Thyroid gland (tissue), 4 donors: ENCODE measurements at places on chromosomes 6 and 20.

- no peak for DNase-seq
Observed at GRCh38 chr20:24633026-24633425, 163.6 kb downstream of the SYNDIG1 start.

DNA sequence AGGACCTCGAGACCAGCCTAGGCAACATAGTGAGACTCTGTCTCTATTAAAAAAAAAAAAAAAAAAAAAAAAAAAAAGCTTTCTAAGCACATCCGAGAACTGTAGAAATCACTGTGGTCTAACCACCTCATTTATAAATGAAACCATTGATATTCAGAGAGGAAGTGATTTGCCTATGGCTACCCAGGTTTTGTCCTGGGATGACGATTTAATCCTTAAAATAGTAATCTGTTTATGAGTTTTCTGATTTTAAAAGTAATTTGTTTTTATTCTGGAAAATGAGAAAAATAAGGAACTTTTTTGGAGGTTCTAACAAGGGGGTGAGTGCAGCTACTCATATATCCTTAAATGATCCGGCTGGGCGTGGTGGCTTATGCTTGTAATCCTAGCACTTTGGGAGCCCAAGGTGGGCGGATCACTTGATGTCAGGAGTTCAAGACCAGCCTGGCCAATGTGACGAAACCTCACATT is 6.5 kb upstream of the BTN3A2 start:
- no peak for DNase-seq

GRCh38 chr6:144340541-144341371 is 55.6 kb downstream of the UTRN start:
- no peak for DNase-seq

- DNase-seq = no peak
Observed at GRCh38 chr6:161446296-161446925, 172.6 kb upstream of the AGPAT4 start.

DNA sequence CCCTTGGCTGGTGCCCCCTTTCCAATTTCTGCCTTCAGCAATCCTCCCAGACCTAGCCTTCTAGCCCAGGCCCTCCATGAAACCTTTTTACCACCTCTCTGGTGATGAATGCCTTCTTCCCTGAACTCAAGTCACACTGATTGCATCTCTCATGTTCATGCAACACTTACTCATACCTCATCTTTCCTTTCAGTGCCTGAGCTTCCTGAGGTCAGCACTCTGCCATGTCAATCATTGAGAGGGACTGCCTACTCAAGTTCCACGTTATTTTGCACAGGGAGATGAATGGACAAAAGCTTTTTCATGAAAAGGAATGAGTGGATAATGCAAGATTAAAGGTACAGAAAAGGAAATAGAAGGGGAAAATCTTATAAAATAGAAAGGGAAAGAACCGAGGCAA is 60.1 kb upstream of the PLEKHG1 start:
- no peak for DNase-seq

GRCh38 chr20:48231253-48231930 is 446.1 kb upstream of the SULF2 start:
- no peak for DNase-seq

GRCh38 chr20:32804022-32804715 is 15.6 kb upstream of the MAPRE1 start:
- DNase-seq = no peak

GRCh38 chr20:33689493-33689892 is 3.3 kb upstream of the E2F1 start:
- DNase-seq = no peak

DNA sequence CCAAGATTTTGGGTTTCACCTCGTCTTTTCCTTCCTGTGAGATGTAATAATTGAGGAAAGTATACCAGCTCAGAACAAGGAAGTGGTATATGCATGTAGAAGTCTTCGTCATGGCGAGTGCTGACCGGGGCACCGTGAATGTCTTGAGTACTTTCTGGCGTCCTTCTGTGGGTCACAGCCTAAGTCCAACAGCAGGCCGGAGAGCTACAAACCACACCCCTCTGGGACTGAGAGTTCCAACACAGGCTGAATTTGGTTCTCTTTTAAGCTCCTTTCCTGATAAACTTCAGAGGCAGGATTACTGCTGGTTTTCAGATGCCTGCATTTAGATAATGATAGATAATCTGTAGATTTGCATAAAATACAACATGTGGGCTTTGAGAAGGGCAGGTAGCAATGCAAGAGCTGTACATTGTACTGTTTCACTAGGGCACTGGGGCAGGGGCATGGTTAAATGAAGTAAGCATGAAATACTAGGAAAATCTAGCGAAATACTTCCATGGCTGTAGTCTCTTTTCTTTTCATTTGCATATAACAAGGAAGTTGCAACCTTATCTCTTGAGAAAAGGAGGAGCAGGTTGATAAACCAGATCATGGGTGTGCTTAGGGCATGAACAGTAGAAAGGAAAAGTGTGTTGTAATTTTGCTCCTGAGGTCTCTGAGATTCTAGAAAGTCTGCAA is at the start of gene ADTRP:
Gene ADTRP (minus strand): TSS at position 156 of the 681 bp plus-strand sequence. CDS start 44 bp downstream, at position 112.
- DNase-seq = no peak

DNA sequence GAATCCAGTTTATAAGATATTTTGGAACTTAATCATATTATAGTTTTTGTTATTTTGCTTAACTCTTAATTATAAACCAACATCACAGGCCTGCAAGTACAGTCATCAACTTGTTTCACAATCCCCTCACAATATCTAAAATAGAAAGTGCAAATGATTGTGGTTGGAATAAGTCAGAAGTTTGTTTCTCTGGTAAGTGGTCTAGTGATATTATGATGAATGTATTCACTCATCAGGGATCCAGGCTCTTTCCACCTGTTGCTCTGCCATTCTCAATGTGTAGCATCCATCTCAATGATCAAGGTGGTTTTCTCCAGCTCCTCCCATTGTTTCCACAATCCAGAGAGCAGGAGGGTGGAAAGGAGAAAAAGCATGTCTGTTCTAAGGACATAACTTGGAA is 54.2 kb downstream of the OPN5 start:
- no peak for DNase-seq

GRCh38 chr6:34319471-34319885 is 70.7 kb upstream of the SMIM29 start:
- no peak for DNase-seq

GRCh38 chr6:96089173-96089572 is 73.4 kb downstream of the FUT9 start:
- no peak for DNase-seq

- no peak for DNase-seq
Observed at GRCh38 chr20:54284928-54285704, 77.2 kb downstream of the PFDN4 start.

- DNase-seq = no peak
Observed at GRCh38 chr20:20463933-20464374, 96.0 kb downstream of the INSM1 start.

GRCh38 chr20:22757424-22758183 is 173.2 kb upstream of the FOXA2 start:
- no peak for DNase-seq

DNA sequence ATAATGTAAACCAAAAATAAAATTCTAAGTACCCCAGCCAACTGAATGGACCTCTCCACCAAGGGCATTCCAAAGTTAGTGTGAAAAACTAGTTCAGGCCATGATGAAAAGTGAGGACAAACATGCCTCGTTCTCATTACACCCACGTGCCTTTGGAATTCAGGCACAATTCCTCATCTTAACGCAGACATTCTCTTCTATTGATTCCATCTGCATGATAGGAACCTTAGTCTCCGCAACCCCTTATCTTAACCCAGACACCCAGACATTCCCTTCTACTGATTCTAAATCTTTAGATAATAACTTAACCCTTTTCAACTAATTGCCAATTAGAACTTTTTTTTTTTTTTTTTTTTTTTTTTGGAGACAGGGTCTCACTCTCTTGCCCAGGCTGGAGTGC is 7.6 kb upstream of the SERPINB6 start:
- no peak for DNase-seq

- no peak for DNase-seq
Observed at GRCh38 chr20:9137001-9137400, 68.1 kb downstream of the PLCB4 start.

DNA sequence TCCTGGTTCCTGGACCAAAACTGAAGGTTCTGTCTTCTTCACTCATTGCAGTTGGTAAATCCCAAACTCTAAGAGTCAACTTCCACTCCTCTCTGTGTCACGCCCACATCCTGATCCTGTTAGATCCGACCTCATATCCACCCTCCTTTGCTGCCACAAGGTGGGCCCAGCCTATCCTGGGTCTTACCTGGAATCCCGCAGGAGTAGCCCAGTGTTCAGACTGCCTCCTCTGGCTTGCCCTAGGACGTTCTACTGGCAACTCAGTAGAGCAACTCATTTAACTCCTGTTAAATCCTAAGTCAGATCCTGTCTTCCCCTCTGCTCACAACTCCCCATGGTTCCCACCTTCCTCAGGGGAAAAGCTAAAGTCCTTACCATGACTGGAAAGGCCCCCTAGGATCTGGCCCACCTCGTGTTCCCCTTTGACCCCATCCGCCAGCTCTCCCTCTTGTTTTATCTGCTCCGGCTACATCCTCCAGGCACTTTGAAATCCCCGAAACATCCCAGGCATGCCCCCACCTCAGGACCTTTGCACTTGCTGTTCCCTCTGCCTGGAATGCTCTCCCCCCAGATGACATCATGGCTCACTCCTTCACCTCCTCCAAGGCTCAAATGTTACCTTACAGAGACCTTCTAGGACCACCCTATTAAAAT is 43.9 kb downstream of the TFEB start:
- DNase-seq = no peak

DNA sequence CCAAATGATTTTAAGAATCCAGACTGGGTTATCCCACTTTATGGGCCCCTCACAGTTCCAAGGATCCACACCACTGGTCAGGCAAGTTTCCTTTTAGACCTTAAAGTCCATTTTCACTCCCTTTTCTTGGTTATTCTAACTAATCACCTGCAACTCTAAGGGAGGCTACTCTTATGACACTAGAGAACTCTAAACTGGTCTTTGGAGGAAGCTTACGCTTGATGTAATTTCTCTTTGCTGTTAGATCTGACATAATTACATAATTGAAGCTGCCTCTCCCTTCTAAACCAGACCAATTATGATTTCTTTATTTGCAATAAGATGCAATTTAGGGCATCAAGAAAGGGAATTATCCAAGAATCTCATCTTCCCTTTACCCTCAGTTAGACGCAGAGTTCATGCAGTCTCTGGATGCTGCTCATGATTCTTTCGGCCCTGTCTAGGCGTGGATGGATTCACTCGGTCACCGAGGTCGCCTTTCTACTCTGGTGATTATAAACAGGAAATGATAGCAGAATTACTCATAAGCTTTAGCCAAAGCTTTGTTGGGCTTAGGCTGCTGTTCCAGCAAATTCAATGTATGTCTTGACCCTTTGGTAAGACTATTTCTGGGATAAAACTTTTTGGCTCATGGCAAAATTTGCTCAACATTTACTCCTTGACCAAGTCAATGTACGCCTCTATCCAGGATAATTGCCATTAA is 166.4 kb upstream of the PRND start:
- no peak for DNase-seq

- no peak for DNase-seq
Observed at GRCh38 chr6:80437801-80438200, 331.3 kb downstream of the BCKDHB start.

GRCh38 chr6:114718716-114719270 is 376.0 kb upstream of the HS3ST5 start:
- DNase-seq = no peak

GRCh38 chr6:147065786-147066185 is 138.4 kb upstream of the STXBP5 start:
- DNase-seq = no peak

DNA sequence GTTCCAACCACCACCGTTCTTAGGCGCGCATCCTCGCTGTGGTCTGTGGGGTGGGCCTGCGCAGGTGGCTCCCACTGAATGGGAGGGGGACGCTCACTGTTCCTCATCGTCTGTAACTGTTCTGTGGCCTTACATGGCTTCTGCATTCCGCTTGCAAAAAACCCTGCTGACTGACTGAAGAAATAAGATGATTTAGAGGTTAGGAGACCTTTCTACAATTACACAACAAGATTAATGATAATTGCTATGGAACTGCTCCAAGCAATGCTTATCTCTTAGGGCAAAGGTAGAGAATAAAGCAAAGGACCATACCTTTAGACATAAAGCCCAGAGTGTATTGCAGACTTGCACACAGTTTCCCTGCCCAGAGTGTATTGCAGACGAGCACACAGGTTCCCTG is 14.4 kb upstream of the DACT2 start:
- DNase-seq = no peak

- DNase-seq = no peak
Observed at GRCh38 chr6:129872586-129872985, 11.5 kb upstream of the TMEM244 start.

DNA sequence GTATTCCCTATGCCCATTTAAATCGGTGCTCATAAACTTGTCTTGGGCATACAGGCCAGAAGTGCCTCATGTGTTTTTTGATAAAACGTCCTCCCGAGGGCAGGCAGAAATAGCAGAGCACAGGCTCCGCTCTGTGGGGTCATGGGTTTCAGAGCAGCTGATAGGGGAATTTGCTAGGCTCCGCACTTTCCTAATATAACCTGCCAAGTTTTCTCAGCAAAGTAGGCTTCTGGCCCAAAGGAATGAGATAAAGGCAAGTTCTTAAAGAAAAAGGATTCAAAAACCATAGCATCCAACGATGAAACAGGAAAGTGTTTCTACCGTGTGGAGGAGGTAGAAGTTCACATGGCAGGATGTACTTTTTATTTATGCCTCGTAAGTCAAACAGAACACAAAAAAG is 69.8 kb upstream of the RALGAPA2 start:
- DNase-seq = peak; percentile 23

DNA sequence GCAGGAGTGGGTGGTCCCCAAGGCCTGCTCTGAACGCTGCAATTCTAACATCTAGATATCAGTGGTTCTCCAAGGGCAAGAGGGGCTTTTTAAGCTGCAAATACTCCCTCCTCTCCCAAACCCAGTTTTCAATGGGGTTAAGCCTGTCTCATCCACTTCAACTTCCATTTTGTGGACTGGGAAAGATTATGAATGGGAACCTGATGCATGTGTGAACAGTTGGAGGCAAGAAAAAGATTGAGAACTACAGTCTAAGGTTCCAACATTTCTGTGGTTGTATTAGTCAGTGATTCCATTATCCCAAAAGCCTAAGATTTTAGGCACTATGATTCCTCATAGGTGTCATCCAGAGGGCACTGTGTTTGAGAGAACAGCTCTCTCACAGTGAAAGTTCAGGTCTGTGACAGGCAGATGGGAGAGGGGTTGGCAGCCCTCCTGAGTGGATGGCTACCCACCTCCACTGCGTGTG is 53.7 kb downstream of the HNF4A start:
- no peak for DNase-seq

DNA sequence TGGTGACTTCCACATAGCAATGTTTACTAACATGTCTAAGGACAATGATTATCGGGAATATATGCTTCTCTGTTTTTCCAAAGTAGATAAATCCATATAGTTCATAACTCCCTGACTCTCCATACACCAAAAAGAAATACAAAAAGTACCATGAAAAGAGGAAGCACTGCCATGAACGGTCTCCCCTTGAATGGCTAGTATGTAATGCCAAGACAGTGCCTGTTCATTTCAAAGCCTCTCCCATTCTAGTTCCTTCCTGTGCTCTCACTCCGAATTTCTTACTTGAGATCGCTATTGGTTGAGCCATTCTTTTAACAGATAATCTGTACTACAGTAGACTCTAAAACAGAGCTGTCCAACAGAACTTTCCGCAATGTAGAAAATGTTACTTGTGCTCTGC is 54.8 kb upstream of the EDN1 start:
- no peak for DNase-seq
